ENCODE measurements at places on chromosomes 12 and 14. TPM values are rescaled to one million over a fixed set of nuclear protein-coding genes. Genes with fewer than 3 reads are reported as not detected.
A peak's percentile ranks its signal among the peaks of the same experiment; 100 is the strongest.

GRCh38 chr12:11762723-11763326 lies 113.4 kb downstream of the ETV6 start:
- no peak for DNase-seq

DNA sequence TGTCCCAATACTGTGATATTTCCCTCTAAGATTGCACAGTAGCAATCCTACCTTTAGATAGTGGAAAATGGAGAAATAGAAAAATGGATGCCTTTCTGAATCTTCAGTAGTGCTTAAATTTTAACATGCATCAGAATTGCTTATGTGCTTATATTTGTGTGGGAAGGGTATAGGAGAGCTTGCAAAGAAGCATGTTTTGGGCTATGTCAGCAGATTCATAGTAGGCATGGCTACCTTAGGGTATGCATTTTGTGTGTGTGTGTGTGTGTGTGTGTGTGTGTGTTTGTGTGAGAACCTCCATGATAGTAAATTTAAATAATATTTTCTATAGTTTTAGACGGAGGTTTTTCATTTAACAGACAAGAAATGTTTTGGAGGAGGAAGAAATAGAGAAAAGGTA lies 38.3 kb downstream of the NEUROD4 start:
- no peak for DNase-seq

Gene TRHDE
- not detected for total RNA-seq

GRCh38 chr12:39369756-39370155 lies 73.2 kb downstream of the KIF21A start:
- DNase-seq = no peak

GRCh38 chr12:119998471-119999245 lies 9.6 kb downstream of the BICDL1 start:
- DNase-seq = no peak

Gene CLEC4D
- not detected for total RNA-seq

DNA sequence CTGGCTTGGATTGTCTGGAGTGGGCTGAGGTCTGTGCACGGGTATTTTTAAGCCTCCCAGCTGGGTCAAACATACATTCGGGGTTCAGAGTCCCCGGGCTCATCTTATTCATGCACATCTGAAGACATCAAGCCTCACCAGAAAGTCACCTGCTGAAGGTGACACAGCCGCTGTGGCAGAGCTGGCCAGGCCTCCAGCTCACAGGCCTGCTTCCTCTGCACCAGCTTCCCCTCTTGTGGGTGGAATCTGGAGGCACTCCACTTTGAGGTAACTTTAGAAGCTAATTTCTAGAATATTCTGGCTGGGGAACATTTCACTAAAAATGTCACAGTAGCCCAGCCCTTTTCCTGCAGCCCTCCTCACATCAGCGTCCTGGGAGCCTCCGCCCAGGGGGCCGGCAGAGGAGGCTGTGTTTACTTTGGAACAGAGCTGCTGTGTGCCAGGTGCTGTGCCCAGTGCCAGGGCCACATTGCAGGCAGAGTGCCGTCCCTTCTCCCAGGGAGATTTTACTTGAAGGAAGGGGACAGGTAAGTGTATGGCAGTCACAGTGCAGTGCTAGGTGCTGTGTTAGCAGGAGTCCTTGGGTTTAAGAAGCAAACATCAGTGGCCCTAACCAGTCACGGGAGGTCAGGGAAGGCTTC lies 62.2 kb downstream of the TSPAN11 start:
- DNase-seq = peak; percentile 4

- no peak for DNase-seq
These were observed 16.1 kb upstream of the AICDA start for GRCh38 chr12:8628731-8629130.

Gene KIF5A
- 0.12 TPM for total RNA-seq

DNA sequence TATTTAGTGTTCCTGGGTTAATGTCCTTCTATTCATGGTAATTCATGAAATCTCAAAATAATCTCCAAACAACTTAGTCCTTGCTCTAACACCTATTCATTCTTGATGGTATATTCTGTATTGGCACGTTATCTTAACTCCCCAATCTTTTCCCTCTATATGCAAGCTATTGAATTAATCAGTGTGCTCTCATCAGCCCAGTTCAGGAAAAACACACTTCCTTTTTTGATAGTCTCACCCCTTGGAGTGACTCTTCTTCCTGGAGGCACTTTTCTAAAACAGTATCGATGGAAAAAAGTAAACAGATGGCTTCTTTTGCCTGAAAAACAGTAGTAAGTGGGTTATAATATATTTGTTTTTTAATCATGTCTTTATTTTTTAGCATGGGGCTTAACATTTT lies 28.6 kb downstream of the TULP3 start:
- peak; percentile 70 for DNase-seq

- no peak for DNase-seq
These were observed 9.5 kb downstream of the BDKRB1 start for GRCh38 chr14:96265383-96266095.
